ENCODE measurements at places on chromosomes 1 and 21.

DNA sequence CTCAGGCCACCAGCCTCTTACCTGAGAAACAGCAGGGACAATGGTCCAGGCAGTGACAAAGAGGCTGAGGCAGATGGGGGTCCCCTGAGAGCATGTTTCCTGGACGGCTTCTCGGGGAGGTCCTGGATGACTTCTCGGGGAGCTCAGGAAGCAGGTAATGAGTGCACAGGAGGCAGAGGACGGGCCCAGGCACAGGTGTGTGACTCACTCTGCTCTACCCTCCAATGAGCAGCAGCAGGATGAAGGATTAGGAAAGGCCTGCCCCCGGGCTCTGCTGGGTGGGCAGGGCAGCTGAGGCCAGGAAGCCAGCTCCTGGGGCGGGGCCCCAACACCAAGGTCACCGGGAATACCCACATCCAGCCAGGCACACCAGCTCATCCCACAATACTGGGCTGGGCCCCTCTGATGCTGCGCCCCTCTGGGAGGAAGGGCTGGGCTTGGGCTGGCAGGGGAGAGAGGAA is 17.2 kb upstream of the PTAFR start:
- DNase-seq, result no peak

DNA sequence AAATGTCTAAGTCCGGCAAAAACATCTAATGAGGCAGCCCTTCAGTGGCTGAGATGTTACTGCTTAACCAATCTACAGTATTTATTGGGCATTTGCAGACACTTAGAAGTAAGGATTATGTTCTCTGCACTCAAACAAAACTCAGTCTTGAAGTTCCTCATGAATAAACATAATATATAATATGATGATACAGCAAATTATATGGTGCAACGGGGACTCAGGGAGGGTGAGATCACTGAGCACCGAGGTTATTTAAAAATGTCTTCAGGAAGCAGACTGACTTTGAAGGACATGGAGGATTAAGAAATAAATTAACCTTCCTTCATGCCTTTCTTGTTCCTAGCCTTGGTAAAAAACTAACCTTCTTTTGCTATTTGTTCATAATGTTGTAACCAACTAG is 27.9 kb downstream of the WDR64 start:
- no peak for DNase-seq

- DNase-seq, result no peak
Observed at GRCh38 chr1:234276151-234276788, 97.0 kb upstream of the COA6 start.

- no peak for DNase-seq
Observed at GRCh38 chr1:236065509-236066005, 667 bp upstream of the NID1 start.

- DNase-seq, result no peak
Observed at GRCh38 chr1:154822233-154822632, 47.8 kb downstream of the KCNN3 start.

GRCh38 chr1:12434174-12434573 is 183.8 kb downstream of the DHRS3 start:
- DNase-seq, result no peak

DNA sequence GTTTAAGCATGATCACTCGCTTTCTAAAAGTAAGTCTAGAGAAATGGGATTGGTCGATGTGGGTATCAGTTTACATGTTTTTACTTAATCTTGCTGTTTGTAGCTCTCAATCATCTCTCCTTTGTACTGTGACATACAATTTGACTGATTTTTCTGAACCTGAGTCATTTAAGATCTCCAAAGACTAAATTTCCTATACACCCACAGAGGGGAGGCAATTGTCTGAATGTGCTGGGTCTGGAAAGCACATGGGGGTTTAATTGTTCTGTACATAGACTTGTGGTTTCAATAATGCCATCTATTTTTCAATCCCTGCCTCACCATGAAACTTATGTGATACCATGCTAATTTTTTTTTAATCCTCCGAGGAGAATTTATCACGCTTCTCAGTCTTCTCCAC is 65.8 kb downstream of the USP25 start:
- DNase-seq, result no peak

- DNase-seq, result peak; percentile 62
Observed at GRCh38 chr1:115976062-115976920, at the start of gene SLC22A15. SLC22A15 (plus strand) TSS chr1:115976513; CDS start chr1:115976628, 115 bp downstream.

- DNase-seq, result no peak
Observed at GRCh38 chr1:12627296-12627695, 9.3 kb upstream of the DHRS3 start.

DNA sequence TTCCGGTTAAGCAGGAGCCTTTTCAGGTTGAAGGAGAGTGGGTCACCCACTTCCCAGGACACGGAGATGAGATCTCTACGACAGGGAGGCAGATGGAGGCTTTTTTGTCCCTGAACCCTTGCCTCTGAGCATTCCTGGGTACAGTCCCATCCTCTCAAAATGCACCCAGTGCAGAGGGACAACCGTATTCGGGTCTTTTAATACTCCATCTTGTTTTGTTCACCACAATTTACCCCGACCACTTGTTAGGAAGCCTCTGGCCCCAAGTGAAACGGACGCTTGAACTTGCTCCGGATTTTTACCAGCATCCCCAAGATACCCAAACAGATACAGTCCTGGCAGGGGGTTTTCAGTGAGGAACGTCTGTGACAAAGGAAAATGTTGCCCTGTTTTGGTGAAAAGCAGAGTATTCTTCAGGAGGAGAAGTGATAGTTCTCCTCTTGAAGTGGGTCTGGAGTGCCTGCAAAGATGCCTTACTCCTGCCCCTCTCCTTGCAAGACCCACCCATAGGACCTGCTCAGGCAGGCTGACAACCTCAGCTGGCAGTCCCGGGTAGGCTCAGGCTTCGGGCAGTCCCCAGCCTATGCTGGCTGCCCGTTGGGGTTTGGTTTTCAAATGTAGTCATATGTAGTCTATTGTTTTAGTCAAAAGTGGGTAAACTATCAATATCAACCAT is 669 bp upstream of the ARL8A start:
- DNase-seq, result no peak

GRCh38 chr21:45326891-45327440 is 39.3 kb upstream of the POFUT2 start:
- no peak for DNase-seq

GRCh38 chr1:57518496-57518895 is 94.6 kb upstream of the DAB1 start:
- DNase-seq, result no peak

- no peak for DNase-seq
Observed at GRCh38 chr1:116724765-116725375, 29.4 kb upstream of the CD2 start.

DNA sequence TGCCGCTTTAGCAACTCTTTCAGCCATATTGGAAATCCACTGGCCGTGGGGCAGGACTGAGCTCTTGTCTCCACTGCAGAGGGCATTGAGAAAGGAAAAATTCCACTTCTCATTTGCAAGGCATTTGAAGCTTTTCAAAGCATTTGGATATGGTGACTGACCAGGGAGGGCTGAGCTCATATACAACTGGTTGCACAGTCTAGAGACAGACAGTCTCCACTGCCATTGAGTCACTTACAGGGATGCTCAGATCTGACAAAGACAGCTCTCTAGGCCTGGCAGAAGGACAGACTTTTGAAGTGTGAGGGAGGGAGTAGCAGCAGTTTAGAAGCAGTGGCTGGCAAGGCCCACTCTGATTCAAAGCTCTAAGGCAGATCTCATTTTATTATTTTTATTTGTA is 24.2 kb downstream of the NCF2 start:
- no peak for DNase-seq

DNA sequence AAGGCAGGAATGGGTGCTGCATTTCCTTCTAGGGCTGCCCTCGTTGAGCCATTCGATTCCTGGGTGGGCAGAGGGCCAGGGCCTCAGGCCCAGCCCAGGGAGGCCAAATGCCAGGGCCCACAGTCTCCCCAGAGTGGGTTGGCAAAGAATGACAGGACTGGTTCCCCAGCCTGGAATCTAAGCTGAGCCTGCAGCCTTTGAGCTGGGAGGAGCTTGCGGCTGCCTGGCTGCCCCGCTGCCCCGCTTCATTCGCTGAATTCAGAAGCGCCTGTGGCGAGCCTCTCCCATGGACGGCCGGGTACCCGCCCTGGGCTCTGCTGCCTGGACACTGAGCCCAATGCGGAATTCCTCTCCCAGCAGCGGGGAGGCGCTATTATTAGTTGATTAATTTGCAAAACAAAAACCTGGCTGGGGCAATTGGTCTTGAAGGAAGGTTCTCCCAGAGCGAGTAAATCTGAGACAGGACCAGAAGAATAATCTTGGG is 32.3 kb upstream of the TARDBP start:
- peak; percentile 70 for DNase-seq

- DNase-seq, result no peak
Observed at GRCh38 chr1:53810497-53810896, 27.6 kb downstream of the NDC1 start.

GRCh38 chr1:2136386-2137235 is 58.0 kb downstream of the FAAP20 start:
- DNase-seq, result no peak

- no peak for DNase-seq
Observed at GRCh38 chr1:63818567-63819325, 44.9 kb downstream of the ROR1 start.

DNA sequence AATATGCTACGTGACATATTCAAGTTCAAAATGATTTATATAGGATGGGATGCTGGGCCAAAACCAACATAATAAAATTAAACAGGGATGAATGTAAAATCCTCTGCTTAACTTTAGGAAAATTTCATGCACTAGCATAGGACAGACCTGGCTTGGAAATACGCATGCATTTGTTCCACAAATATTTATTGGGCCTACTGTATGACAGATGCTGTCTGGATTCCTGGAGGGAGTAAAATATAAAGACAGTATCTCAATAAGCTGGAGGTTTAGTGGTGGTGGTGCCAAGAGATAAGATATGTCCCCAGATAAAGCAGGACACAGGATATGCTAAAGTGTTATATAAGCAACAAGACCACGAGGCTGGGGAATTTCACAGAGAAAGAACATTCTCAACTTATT is 15.1 kb downstream of the RCSD1 start:
- no peak for DNase-seq

DNA sequence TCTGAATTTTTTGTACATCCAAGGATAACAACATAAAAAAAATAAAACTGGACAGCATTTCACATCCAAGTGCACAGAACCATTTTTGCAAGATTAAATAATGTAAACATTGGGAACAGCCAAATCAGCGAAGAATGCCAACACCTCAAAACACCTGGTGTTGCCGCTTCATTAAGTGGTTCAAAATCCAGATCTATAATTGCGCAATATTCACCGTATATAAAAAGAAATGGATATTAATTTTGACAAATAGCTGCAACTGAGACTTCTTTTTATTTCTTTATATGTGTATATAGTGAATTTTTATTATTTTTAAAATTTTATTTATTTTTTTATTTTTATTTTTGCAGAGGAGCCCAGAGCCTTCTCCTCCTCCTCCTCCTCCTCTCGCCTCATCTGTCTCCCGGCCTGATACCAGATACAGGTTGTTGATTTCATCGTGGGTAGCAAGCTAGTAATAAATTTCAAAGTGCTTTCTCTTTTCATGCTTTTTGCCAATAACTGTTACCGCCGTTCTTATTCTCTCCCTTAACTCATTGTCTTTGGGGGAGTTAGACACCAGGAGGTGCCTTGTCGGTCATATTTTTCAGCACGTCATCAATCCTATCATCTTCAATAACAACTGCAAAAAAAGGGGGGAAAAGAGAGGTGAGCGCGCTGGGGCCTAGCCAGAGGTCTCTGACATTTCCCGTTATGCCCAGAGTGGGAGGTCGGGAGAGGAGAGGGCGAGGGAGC is 2.7 kb downstream of the CAMK2N1 start:
- DNase-seq, result no peak

GRCh38 chr1:156129687-156130577 is 15.4 kb downstream of the LMNA start:
- peak; percentile 22 for DNase-seq

DNA sequence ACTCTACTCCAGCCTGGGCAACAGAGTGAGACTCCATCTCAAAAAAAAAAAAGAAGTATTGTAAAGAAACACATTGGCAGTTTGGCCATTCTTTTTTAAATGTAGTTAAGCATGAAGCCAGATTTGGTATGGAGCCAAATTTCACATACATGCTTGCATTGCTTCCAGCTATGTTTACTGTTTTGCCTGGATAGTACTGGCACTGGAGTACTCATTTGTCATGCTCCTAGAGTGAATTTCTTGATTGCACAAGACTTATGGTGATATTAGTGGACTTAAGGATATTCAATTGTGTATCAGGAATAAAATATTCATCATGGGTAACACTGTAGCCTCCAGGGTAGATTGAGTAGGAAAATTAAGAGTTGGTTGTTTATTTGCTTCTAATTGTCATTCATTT is 24.5 kb upstream of the SLC9A1 start:
- no peak for DNase-seq

GRCh38 chr1:18978706-18979105 is 22.2 kb upstream of the IFFO2 start:
- DNase-seq, result no peak

- DNase-seq, result no peak
Observed at GRCh38 chr21:34353182-34353581, 10.6 kb upstream of the KCNE2 start.

- no peak for DNase-seq
Observed at GRCh38 chr1:47697616-47698335, 259.9 kb downstream of the FOXD2 start.

DNA sequence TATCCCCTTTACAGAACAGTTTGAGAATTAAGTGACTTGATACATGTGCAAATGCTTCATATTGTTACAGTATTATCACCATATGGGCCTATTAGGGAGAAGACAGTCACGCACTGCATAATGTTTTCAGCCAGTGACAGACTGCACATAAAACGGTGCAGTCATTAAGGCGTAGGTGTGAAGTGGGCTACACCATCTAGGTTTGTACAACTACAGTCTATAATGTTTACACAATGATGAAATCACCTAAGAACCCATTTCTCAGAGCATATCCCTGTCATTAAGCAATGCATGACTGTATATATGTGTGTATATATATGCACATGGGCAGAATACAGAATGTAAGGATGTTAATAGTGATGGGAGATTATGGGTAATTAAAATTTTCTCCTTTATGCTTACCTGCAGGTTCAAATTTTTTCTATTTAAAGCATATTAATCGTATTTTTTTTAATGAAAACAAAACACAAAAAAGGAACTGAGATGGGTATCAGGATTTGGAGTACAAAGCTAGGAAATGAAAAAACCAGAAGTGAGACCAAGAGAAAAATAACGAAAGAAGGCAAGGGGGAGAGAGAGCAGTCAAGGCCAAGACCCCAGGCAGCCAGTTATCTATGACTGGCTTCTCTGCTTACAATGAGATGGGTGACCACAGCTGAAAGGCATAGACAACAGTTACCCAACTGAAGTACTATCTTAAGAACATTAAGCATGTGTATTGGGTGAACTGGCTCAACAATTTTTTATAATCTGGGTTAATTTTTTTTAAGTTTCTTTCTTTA is 122.9 kb upstream of the DAB1 start:
- DNase-seq, result no peak

GRCh38 chr1:87501738-87502137 is 173.1 kb downstream of the LMO4 start:
- DNase-seq, result no peak

All from amygdala (tissue), 56 donors.